DMS 273 treated with DMSO at 0.1 percent for 48 hours (cell line): ENCODE measurements at places on chromosomes 12 and 14.

GRCh38 chr14:93984987-93985410 is 8.6 kb upstream of the ASB2 start:
- no peak for DNase-seq

DNA sequence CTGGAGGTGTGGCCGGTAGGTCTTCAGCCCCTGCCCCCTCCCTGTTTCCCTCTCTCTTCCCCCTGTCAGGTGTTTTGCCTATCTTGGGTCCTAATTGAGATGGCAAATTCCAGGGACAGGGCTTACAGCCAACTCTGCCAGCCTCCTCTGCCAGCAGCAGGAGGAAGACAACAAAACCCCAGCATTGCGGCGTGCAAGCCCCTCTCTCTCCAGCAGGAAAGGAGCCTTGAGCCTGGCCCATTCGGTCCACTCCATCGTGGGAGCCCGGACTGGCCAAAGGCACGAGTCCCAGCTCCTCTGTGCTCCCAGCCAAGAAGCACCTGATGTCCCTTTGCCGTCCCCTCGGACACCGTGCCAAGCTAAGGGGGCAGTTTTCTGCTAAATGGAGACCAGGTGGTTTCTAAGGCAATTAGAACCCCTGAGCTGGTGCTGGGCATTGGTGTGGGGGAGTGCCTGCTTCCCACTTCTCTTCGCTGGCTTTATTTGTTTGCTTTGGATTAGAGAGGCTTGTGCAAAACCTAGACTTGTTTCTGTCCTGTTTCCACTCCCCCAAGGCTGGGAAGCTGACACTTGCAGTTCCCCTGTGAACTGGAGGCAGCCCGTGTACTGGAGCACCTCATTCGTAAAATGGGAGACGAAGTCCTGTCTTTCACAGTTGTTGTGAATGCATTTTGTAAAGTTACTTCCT is 57.1 kb upstream of the LHX5 start:
- DNase-seq: no peak

- no peak for DNase-seq
These were observed 309.1 kb upstream of the FKBP4 start for GRCh38 chr12:2485681-2486080.

DNA sequence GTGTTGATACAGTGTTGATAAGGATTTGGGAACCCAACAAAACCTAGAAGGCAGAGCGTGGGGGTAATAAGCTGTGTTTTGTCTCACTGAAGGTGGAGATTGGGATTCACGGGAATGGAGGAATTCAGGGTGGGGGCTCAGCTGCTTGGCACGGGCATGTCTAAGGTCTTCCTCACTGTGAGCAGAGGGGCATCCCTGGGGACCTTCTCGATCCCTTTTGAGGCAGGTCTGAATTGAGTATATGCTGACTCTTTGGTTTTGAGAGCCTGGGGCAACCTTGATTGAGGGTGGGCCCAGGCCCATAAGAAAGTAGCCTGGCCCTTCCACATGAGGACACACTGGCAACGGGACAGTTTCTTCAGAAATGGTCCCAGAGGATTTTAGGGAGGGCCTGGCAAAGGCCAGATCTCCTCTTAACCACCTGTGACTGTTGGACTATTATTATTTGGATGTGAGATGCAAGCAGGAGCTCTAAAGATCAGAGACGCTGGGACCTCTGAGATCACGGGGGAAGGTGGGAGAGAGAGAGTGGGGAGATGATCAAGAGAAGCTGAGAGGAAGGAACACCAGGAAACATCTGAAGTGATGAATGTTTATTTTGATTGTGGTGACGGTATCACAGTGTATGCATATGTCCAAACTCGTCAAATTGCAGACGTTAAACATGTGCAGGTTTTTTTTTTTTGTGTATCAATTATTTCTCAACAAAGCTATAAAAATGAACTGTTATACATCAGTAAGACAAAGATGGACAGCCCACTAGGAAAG is 48.4 kb downstream of the SMIM41 start:
- DNase-seq: no peak

GRCh38 chr14:55446127-55446736 is 5.8 kb upstream of the TBPL2 start:
- peak; percentile 41 for DNase-seq

GRCh38 chr14:91329486-91330014 is 85.0 kb upstream of the GPR68 start:
- DNase-seq: no peak

DNA sequence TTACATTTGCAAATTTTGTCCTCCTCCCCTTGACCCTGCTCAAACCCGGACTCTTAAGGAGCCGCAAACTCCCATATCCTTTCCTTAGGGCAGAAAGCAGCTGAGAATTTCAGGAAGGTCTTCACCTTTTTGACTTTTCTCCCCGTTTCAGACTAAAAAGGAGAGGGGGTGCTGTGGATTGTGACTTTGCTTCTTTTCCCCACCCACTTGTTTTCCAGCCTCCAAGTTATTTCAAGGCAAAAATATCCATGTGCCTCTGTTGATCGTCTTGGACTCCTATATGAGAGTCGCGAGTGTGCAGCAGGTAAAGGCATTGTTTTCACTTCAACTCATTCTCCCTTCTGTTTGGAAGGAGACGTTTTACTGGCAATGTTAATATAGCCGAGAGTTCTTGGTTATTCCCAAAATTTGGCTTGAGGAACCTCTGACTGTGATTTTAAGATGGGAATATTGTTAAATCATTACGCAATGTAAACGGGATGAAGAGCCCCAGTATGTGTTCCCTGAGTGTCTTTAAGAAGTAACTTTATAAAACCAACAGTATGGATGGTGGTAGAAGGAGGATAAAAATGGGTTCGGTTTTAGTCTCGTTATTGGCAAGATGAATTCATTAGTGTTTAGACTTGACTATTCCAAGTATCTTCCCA is 663 bp downstream of the LRRK2 start:
- no peak for DNase-seq

GRCh38 chr14:39912192-39913100 is 480.2 kb upstream of the FBXO33 start:
- DNase-seq: no peak

GRCh38 chr12:74334780-74335179 is 202.9 kb upstream of the ATXN7L3B start:
- DNase-seq: no peak

GRCh38 chr12:124499190-124499753 is 68.1 kb downstream of the NCOR2 start:
- no peak for DNase-seq

- DNase-seq: no peak
These were observed 683 bp downstream of the CIPC start for GRCh38 chr14:77098529-77099353.

GRCh38 chr14:51818748-51819380 is 41.5 kb upstream of the GNG2 start:
- DNase-seq: no peak

GRCh38 chr12:19759227-19759626 is 319.9 kb downstream of the AEBP2 start:
- no peak for DNase-seq

GRCh38 chr12:100936661-100937060 is 142.1 kb downstream of the ANO4 start:
- no peak for DNase-seq

DNA sequence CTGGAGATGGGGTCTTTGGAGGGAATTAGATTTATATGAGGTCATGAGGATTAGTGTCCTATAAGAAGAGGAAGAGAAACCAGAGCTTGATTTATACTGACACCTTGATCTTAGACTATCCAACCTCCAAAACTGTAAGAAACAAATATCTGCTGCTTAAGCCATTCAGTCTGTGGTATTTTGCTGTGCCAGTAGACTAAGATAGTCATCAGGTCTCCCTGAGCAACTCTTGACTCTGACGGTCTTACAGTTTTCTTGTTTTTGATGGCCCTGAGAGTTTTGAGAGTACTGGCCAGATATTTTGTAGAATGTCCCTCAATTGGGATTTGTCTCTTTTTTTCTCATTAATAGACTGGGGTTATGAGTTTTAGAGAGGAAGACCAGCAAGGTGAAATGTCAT is 51.7 kb downstream of the TSHR start:
- no peak for DNase-seq

DNA sequence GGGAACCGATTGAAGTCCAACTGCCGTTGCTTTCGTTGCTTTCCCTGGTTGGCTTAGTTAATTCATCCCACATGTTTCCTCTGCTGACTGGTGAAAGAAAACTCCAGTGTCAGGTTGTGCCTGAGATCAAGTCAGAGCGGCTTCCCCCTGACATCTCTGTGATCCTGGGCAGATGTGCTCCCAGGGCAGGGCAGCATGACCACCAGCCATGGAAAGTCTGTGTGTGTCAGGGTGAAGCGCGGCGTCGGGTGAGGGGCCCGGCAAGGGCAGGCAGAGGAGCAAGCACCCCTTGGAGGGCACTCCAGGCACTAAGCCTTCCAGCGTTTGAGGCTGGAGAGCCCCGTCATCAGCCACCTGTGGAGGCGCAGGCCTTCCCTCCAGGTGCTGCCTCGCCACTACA is 54.5 kb upstream of the IGF1 start:
- DNase-seq: no peak

- no peak for DNase-seq
These were observed 55.3 kb downstream of the LRCOL1 start for GRCh38 chr12:132554845-132555630.

GRCh38 chr12:46499226-46499625 is 126.7 kb upstream of the SLC38A2 start:
- DNase-seq: no peak

DNA sequence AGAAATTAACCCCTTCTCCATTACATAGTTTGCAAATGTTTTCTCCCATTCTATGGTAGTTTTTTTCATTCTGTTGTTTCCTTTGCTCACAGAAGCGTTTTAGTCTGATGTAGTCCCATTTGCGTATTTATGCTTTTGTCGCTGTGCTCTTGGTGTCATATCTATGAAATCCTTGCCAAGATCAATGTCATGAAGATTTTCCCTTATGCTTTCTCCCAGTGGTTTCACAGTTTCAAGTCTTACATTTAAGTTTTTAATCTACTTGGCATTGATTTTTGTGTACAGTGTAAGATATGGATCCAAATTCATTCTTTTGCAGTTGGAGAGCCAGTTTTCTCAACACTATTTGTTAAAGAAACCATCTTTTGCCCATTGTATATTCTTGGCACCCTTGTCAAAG is 357.6 kb downstream of the APAF1 start:
- no peak for DNase-seq

- DNase-seq: no peak
These were observed 91.0 kb downstream of the VRK1 start for GRCh38 chr14:96888158-96888557.

GRCh38 chr14:23525611-23526010 is 26.0 kb downstream of the ZFHX2 start:
- no peak for DNase-seq

- no peak for DNase-seq
These were observed 183.3 kb upstream of the LMO3 start for GRCh38 chr12:16789204-16789790.

GRCh38 chr12:58309806-58310205 is 368.4 kb downstream of the ATP23 start:
- DNase-seq: no peak

- DNase-seq: no peak
These were observed 40.5 kb upstream of the MON2 start for GRCh38 chr12:62426089-62426488.
